ENCODE measurements at places on chromosomes 12 and 14.
A peak's percentile ranks its signal among the peaks of the same experiment; 100 is the strongest.

GRCh38 chr14:74860899-74861733 is 14.8 kb downstream of the PROX2 start:
- DNase-seq, result peak; percentile 95

DNA sequence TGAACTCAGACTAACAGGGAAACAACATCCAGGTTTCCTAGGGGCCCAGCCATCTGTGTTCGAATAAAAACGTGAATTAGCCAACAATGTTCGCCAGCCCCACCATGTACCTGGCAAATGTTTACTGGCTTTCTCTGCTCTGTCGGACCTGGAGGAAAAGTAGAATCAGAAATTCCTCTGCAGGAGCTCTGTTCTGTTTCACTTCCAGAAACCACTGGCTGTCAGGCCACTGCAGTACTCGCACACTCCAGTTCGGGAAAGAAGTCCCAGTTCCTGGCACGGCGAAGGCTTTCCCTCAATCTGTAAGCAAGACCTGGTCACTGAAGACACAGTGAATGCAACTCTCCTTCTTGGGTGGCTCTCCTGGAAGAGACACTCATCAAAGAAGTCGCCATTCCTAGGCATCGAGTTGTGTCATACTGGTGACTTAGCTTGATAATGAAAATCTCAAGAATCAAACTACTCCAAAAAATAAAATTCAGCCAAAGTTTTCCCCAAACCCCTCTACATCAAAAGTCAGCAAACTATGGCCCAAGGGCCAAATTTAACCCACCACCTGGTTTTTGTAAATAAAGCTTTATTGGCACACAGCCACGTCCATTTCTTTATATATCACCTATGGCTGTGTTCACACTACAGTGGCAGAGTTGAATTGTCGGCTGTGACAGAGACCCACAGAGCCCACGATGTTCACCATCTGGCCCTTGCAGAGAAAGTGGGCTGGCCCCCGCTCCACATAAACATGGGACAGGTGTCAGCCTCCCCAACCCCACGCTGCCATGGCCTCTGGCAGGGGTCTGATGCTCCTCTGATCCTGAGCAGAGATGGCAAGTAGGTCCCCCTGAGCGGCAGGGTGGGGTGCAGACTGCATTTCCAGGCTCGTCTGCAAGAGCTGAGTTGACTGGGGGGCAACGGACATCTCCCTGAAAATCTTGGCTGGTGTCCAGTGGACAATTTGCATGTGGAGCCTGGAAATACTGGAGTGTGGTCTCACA is 189.2 kb upstream of the DIO3 start:
- no peak for DNase-seq

- DNase-seq, result no peak
Measured at GRCh38 chr12:70756118-70756517, 118.9 kb upstream of the PTPRB start.

GRCh38 chr12:97542666-97543280 is 80.2 kb downstream of the RMST start:
- DNase-seq, result peak; percentile 31

- peak; percentile 42 for DNase-seq
Measured at GRCh38 chr12:27013611-27014084, 536 bp downstream of the TM7SF3 start.

- DNase-seq, result no peak
Measured at GRCh38 chr12:49255857-49256637, 8.8 kb upstream of the TUBA1C start.

- no peak for DNase-seq
Measured at GRCh38 chr14:74834692-74835392, 41.1 kb downstream of the PROX2 start.

DNA sequence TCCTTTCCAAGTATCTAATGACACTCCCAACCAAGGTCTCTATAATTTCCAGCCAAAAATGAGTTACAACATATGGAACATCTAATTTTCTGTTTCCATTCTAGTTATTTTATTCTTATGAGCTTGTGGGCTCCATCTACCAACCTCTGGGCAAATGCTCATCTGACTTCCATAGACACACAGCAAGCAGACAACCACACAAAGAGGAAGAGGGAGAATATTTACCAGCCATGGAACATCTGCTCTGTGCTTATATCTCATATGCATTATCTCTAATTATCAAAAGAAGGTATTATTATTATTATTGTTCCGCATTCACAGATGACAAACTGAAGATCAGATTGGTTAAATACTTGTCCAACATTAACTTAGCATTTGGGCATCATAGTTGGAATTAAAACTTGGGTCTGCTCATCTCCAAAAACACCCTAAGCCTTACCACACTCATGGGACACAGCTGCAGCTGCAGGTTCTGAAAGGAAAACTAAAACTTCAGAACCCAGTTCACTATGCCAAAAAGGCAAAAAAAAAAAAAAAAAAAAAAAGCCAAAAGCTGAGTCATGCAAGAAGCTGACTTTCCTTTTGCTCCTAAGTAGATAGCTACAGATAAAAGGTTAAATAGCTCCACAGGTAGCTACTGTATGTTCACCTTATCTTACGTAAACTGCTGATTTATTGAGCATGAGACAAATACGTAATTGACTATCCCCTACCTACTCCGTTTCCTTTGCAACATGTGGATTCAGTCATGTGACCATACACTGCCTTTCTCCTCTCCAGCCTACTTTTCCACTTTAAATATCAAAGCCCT is 23.6 kb upstream of the TCL1B start:
- DNase-seq, result no peak

GRCh38 chr12:91654087-91654486 is 471.5 kb upstream of the DCN start:
- no peak for DNase-seq

DNA sequence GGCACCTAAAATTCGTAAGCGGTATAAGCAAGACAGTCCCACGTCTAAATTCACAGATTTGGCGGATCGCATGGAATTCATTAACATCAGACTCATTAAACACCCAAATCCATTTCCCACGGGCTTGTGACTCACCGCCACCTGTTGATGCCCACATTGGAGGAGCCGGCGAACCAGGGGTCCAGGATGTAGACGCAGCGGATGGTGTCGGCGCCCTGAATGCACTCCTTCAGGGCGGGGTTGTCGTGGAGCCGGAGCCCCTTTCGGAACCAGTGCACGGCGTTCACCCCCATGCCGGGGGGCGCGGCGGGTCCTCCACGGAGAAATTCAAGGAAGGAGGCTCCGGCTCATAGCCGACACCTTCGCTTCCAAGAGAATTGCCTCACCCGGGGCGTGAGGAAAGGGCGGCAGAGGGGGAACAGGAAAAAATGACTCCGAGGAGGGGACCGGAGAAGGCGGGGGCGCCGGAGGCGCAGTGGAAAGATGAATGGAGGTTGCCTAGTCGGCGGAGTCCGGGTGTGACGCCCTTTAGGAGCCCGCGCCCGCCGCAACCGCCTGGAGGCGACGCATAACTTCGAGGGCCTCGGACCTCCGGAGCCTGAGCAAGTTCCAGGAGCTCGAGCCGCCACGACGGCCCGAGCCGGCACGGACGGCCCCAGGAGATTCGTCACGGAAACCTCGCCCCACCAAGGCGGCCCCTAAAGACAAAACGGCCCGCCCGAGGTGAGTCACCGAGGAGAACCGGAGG is 506 bp downstream of the CRY1 start:
- peak; percentile 41 for DNase-seq

DNA sequence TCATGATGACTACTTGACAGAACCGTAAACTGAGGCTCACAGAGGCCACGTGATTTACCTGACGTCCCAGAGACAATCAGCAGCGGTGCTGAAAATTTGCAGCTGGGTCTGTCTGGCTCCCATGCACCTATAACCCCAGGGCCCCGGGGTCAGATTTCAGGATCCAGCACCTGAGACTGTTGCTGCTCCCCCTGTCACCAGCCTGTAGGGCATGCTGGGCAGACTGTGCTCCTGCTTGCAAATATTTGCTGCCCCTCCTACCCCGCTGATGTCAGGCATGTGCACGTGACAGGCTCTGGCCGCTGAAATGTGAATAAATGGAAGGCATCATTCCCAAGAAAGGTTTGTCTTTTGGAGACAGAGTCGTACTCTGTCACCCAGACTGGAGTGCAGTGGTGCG is 6.0 kb downstream of the MMAB start:
- DNase-seq, result no peak

DNA sequence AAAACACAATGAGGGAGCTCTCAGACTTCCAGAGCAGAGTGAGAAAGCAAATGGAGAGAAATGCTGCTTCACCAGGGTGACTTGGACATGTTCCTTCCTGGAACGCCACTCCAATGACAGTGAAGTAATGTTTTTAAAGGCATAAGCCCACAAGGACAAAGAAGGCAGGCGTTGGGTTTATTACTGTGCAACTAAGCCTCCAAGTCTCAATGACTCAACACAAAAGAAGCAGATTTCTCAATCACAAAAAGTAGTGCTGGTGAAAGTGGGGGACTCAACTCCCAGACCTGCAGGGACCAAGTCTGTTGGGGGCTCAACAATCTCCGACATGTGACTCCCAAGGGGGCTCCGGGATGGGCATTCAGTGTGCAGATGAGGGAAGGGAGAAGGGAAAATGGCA is 505.2 kb downstream of the BCL11B start:
- DNase-seq, result peak; percentile 31

GRCh38 chr14:69827560-69827959 is 30.5 kb upstream of the SLC10A1 start:
- DNase-seq, result no peak

GRCh38 chr12:34186492-34186891 is 164.2 kb downstream of the ALG10 start:
- no peak for DNase-seq

DNA sequence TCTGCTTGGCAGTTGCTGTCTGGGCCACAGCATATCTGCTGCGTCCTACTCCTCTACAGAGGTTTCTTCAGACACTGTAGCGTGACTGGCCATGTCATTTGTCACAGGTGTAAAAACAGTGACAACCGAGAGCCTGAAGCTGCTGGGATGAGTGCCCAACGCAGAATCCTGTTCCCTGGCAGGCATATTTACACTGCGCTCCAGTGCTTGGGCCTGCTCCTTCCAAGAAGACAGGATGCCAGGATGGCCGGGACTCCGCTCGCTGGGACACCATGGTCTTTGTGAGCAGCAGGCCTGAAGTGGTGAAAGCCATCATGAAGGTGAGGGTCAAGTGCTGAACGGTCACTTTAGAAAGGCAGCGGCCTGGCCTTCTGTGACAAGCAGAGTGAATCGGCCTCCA is 171.4 kb downstream of the EMP1 start:
- DNase-seq, result peak; percentile 82

DNA sequence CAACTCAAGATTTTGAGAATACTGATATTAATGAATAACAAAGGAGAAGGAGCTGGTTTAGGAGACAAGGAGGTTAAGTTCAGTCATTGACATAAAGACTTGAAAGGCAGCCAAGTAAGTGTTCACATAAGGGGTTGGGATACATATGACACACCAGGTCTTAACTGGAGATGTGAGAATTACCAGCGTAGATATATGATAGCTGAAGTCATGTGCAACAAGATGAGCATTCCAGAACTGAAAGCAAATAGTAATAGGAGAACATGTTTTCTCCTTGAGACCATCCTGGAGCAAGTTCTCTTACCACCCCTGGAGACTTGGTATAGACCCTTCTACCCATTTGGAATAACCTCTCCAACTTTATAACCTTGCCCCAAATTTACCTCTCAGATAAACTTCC is 43.3 kb upstream of the NPFF start:
- DNase-seq, result no peak

DNA sequence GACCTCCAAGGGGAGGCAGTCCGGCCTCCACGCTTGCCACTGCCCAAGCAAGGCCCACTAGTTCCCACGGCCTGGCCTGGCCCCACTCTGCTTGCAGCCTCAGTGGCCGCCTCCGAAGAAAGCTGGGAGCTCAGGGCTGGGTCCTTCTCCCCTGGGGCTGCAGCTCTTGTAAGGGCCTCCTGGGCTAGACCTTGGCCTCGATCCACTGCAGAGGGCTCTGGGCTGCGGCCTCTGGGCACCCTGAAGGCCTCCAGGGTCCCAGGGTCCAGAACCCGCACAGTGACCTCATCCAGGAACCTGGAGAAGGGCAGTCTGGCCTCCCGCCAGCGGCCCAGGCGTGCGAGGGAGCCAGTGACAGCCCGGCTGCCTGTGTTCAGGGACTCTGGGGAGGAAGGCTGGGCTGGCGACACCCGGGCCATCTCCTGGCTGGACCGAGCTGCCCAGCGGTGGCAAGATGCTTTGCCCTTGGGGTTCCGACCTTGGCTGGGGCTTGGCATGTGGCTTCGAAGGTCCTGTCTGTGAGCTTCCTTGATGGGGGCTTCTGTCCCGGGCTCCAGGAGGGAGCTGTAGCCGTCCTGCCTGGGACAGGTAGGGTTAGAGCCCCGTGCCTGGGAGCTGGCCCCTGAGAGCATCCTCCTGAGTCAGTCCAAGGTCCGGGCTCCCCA is 9.8 kb downstream of the BEGAIN start:
- DNase-seq, result no peak

DNA sequence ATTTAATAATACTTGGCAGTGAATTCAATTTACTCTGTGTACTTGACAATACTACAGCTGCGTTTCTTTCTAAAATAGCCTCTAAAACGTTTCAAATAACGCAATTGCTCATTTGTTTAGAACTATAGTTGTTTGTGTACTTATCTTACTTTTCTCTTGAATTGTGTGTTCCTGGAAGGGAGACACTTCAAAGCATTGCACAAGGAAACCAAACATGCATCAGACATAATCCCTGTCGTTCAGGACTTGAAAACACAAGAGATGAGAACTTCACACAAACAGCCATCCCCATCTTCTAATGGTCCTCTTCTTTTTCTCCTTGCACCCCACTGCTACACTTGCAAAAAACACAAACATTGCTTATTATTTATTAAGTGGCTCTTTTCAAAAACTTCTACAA is 38.5 kb downstream of the PTGER2 start:
- no peak for DNase-seq

GRCh38 chr12:19988459-19988873 is 379.9 kb upstream of the PDE3A start:
- no peak for DNase-seq

- no peak for DNase-seq
Measured at GRCh38 chr14:78967111-78967809, 797.1 kb downstream of the NRXN3 start.

GRCh38 chr12:64672925-64673409 is 62.7 kb downstream of the RASSF3 start:
- DNase-seq, result peak; percentile 20

- DNase-seq, result no peak
Measured at GRCh38 chr14:27938392-27938791, 828.2 kb upstream of the FOXG1 start.

GRCh38 chr12:87227162-87227561 is 802.0 kb downstream of the C12orf50 start:
- no peak for DNase-seq

GRCh38 chr14:73741386-73741875 is 27.2 kb upstream of the PNMA1 start:
- DNase-seq, result peak; percentile 65

DNA sequence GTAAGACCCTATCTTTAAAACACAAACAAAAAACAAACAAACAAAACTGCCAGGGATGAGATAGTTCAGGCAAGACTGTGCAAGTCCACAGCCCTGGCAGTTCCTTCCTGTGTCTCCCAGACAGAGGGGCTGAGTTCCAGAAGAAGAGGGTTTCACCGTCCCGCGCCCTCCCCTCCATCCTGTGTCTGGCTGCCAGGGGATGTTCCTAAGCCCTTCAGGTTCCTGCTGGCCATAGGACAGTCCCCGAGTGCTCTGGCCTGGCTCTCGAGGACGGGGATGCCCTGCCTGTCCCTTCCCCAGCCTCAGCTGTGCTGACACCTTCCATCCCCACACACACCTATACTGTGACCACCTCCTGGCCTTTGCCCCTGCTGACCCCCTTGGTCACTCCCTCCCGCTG is 40.6 kb upstream of the EIF5 start:
- no peak for DNase-seq
